ENCODE measurements at places on chromosomes 3 and 15.
A peak's percentile ranks its signal among the peaks of the same experiment; 100 is the strongest.

DNA sequence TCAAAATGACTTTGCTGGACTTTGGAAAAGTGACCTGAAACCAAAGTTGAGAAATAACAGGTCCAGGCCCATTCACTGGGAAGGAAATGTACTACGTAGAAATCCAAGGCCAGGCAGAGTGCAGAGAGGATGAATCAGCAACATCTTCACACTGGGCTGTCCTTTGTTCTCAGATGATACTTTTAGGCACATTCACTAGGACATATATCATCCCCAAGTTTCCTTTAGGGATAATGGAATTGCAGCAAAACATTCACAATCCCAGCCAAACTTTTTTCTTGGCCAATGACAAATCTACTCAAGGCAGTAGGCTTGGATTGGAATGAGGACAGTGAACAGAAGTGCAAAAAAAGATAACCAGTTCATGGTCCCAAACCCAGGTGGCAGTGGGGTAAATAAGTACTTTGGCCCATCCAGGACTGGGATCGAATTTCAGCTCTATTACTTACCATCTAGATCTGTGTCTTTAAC is 75.1 kb downstream of the CLDN11 start:
- no peak for DNase-seq

GRCh38 chr3:71464613-71465012 is 118.9 kb downstream of the FOXP1 start:
- no peak for DNase-seq

DNA sequence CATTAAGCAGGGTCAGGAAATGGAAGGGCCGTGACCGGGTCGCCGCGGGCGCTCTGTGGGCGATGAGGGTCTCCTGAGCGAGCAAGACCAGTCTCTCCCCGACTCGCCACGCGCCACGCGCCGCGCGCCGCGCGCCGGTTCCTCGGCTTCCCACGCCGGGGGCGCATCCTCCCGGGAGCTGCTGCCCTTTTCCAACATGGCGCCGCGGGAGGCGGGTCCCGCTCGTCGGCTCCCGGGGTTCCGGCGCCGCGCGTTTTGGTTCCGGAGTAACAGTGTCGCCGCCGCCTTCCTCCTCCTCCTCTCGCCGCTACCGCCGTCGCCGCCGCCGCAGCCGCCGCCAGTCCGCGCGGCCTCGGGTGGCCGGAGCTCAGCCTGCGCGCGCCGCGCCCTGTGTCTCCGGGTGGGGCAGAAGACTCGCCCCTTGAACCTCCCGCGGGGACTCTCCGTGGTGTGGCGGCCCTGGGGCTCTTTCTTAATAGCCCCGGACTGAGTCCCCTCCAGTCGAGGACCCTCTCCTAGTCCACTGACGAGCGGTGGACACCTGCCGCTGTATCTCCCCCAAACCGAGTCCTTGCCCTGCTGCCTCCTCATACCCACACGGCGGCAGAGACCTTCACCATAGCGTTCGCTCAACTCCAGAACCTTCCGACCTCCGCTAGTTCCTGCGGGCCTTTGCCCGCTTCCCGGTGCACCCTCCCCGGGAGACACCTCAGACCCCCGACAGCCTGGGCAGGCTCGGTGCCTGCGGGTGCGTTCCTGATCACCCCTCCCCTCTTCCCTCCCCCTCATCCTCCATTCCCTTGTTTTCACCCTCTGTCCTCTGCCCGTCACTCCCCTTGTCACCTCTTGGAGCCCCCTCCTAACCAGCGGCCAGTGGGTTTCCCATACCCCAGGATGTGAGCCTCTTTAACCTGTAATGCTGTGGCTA is at the start of gene MAP2K5:
Gene MAP2K5 (plus strand): TSS at position 284 of the 928 bp plus-strand sequence. CDS start 633 bp downstream, at position 917.
- peak; percentile 89 for DNase-seq

DNA sequence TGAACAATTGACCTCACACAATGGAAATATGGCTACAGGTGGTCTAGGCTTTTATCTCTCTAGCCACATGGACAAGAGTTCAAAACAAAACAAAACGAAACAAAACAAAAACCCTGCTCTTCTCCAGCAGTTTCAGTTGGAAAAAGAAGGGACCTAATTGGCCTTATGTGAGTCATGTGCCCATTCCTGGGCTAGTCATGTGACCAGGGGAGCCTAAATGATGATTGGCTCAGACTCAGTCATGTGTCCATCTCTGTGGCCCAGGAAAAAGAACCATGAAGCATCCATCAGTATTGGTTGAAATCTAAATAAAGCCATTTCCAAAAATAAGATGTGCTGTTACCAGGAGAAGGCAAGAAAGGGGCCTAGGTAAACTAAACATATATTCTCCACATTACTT is 96.8 kb downstream of the ANXA2 start:
- no peak for DNase-seq

DNA sequence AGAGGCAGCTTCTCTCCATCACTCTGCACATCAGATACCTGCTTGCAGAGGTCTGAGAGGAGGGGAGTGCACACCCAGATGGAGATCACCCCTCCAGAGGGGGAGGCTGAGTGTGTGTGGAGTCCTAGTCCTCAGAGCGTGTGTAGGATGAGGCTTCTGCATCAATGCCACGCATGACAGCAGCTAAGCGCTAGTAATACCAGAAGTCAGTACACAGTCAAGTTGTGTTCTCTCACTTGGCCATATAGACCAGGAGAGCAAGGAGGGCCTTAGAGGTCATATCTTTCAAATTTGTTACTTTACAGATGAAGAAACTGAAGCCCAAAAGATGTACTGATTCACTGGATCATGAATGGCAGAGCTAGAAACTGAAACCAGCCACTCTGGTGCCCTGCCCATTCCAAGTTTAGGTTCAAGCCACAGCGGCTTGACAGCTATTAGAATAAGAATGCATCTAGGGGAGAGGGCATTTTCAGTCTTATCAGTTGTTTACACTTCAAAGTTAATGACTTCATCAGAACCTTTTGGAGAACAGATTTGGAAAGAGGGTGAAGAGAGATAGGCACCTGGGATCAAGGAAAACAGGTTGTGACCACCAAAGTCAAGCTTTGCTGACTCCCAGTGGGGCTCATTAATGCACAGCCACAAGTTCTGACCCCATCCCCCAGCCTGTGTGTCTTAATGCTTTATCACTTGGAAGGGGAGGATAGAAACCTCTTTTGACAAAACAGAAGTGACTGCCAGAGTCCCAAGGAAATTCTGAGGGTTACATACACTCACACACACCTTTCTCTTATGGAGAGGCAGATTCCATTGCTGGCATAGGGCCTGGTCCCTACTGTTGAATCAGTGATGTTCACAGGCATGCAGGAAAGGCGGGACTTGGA is 310.3 kb downstream of the CHST2 start:
- DNase-seq = no peak

DNA sequence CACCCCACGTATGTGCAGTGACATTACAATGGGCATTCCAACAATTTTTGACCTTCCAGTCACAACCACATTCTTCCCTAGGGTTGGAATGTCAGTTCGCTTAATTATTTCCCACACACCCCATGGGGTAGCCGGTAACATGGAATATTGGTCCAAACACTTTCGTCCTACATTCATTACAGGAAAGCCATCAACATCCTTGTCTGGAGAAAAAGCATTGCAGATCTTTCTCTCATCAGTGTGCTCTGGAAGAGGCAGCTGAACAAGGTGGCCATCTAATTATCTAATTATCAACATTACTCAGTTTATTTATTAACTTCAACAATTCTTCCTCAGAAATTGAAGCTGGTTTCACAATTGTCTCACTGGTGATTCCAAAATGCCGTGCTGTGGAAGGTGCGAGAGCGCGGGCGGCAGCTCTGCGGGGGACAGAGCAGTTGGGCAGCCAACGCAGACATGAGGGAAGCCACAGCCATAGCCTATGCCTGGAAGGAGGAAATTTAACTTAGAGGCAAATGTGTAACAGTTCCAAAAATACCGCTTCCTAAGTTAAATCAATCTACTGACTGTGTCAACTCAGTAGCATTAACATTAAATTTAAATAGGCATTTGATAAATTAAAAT is 1158.9 kb upstream of the EPHA6 start:
- no peak for DNase-seq

GRCh38 chr15:80599359-80599758 is 95.8 kb upstream of the ABHD17C start:
- no peak for DNase-seq

DNA sequence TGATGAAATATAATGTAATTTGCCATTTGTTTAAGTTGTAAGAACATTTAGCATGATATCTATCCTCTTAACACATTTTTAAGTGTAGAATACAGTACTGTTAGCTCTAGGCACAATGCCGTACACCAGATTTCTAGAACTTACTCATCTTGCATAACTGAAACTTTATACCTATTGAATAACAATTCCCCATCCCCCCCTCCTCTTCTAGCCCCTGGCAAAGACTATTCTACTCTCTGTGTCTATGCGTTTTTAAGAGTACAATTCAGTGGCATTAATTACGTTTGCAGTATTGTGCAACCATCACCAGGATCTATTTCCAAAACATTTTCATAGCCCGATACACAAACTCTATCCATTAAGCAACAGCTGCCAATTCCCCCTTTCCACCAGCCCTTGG is 261.7 kb downstream of the PLOD2 start:
- no peak for DNase-seq

- DNase-seq = no peak
Measured at GRCh38 chr3:61269435-61269834, 18.2 kb upstream of the FHIT start.

Data from stimulated activated naive CD8-positive, alpha-beta T cell treated with anti-CD3 and anti-CD28 coated beads, Interleukin-15, Interleukin-2, amounts not matched to agents 100 U/mL and 50 U/mL, for 24 hours (primary cell).